PC-9 (cell line): ENCODE measurements at places on chromosomes 2 and 18. TPM values are rescaled to one million over a fixed set of nuclear protein-coding genes. Genes with fewer than 3 reads are reported as not detected.

- no peak for DNase-seq
Measured at GRCh38 chr2:187525163-187525900, 28.9 kb downstream of the TFPI start.

GRCh38 chr2:8413589-8414135 lies 268.2 kb upstream of the ID2 start:
- DNase-seq: no peak

DNA sequence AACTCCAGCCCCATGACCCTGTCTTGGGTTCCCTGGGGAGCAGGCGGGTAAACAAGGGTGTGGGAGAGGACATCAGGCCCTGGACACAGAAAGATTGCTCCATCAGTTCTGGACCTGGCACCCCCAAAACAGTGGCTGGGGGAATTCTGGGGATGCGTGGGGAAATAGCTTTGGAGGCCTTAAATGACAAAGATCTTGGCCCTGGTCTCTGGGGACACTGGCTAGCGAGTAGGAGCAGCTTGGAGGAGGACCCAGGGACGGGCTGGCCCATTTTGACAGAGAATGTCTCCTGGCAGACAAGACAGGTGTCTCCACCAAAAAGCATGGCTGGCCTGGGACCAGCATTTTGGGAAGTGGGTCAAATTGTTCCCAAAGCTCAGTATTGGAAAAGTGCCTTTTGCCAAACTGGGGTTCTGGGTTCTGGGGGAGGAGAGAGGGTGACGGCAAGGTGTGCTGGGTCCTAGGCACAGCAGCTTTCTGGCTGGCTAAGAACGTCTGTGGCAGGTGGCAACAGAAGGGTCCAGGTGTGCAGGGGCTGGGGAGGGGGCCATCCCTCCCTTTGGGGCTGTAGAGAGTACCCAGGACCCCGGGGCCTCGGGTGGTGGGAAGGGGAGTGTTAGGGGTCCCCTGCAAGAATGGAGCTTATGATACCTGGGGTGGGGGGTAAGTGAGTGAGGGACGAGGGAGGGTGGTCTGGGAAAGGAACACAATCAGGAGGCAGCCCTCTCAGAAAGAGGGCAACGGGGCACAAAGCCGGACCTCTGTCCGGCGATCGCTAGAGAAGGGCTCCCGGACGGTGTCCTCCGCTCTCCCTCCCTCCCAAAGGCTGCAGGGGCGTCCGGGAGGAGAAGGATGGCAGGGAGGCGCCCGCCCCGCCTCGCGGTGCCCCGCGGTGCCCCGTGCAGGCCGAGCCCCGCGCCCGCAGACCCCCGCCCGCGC lies 556 bp downstream of the CYRIA start:
- DNase-seq: no peak

- no peak for DNase-seq
Measured at GRCh38 chr2:162030363-162031190, 43.4 kb downstream of the DPP4 start.

The FKBP7 gene
- total RNA-seq: 3.8 and 6.1 TPM in 2 replicates

The EFR3B gene
- total RNA-seq: 0.20 TPM in 1 of 2 replicates, not detected in the other
